ENCODE measurements at places on chromosomes 12 and 14.
A peak's percentile ranks its signal among the peaks of the same experiment; 100 is the strongest.

GRCh38 chr14:103669370-103669769 lies 40.4 kb downstream of the KLC1 start:
- DNase-seq: no peak

DNA sequence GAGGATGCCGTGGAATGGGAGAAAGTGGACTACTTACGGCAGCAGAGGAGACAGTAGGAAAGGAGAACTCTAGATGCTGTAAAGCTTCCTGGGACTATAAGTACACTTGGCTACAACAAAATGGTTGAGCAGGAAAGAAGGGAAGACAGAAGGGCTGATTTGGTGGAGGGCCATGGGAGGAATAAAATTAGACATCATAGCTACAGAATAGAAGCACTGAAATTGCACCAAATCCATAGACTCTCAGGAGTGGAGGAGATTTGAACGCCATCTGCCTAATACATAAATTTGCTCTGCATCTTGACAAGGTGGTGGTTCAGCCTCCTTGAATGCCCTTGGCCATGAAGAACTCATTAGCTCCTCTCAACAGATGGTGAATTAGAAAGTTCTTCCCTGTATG lies 16.3 kb upstream of the DCP1B start:
- DNase-seq: no peak

DNA sequence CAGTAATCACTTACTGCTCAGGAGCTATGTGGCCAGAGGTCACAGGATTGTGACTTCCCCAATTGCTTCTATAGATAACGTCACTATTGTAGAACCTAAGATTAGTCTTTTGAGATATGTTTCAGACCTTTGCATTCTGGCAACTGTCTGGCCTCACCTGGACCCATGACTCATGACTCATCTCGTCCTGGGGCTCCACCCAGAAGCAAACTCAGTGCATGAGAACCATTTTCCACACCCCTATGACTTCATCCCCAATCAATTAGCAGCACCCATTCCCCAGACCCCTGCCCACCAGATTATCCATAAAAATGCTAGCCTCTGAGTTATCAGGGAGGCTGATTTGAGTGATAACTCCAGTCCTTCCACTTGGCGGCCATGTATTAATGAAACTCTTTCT lies 186.9 kb downstream of the EMP1 start:
- no peak for DNase-seq

- DNase-seq: no peak
Observed at GRCh38 chr14:75051556-75051899, 261 bp upstream of the MLH3 start.

- DNase-seq: no peak
Observed at GRCh38 chr12:108691998-108692808, 39.1 kb downstream of the CORO1C start.

- DNase-seq: no peak
Observed at GRCh38 chr14:28983279-28983678, 216.7 kb downstream of the FOXG1 start.

GRCh38 chr12:110249105-110249504 lies 31.9 kb upstream of the ATP2A2 start:
- DNase-seq: no peak

DNA sequence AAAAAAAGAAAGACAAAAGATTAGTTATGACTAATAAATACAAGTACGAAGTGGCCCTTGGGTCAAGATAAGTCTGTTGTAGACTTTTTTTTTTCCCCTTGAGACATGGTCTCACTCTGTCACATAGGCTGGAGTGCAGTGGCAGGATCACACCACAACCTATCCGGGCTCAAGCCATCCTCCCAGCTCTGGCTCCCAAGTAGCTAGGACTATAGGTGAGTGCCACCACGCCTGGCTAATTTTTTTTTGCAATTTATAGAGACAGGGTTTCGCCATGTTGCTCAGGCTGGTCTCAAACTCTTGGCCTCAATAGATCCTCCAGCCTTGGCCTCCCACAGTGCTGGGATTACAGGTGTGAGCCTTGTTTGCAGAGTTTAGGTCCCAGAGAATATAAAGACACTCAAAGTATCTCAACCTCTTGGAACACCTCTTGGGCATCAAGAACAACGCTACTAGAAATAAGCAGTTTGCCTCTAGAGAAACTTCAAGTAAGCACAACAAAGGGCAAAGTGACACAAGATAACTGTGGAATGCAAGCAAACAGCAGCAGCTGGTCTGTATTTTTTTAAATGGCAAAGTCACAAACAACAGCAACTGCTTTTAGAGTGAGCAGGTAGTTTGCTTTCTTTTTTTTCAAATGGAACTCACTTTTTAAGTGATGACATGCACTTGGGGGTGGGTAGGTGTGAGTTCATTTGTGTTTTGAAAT lies 3.9 kb upstream of the MDM2 start:
- no peak for DNase-seq

DNA sequence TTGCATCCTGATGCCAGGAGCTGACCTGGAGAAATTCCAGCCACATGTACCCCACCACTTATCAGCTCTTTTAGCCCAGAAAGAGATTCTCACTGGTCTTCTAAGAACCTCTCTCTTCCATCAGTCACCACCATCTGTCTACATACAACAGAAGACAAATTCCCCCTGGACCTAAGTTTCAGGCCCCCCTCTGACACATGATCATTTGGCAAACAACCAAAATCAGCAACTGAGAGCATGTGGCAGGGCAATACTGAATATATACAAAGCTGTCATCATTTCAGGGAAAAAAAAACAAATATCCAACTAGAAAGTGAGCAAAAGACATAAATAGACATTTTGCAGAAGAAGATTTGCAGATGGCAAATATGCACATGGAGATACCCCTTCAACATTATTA lies 180.2 kb downstream of the FOXN3 start:
- DNase-seq: no peak

GRCh38 chr12:56520048-56520447 lies 1.6 kb upstream of the RBMS2 start:
- DNase-seq: no peak

GRCh38 chr14:22981090-22981875 lies 1.1 kb downstream of the AJUBA start:
- no peak for DNase-seq

DNA sequence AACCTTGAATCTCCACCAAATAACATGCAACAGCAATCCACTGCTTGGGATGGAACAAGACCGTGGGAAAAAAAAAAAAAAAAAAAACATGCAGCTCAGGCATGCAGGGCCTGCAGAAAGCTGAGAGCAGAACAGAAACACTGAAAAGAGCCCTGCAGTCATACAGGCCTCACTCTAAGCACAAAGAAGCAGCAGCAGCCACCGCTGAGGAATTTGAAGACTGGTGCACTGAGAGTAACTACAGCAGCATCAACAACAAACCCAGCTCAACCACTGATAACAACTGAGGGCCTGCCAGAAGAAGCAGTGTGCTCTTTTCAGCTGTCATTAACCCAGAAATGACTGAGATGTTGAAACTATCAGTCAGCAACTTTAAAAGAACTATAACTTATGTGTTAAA lies 354.7 kb upstream of the TMTC1 start:
- no peak for DNase-seq

- no peak for DNase-seq
Observed at GRCh38 chr12:2779281-2779680, 15.5 kb upstream of the FKBP4 start.

GRCh38 chr12:121427556-121428050 lies 27.7 kb downstream of the RNF34 start:
- no peak for DNase-seq

DNA sequence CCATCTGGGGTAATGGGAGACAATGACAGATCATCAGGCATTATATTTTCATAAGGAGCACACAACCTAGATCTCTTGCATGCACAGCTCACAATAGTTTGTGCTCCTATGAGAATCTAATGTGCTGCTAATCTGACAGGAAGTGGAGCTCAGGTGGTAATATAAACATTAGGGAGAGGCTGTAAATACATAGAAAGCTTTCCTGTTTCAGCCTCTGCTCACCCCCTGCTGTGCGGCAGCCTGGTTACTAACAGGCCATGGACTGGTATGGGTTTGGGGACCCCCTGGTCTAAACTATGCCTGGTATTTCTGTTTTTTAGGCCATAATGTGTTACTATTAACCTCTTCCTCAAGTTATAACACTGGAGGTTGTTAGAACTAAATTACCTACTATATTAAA lies 1373.7 kb downstream of the LRFN5 start:
- no peak for DNase-seq

DNA sequence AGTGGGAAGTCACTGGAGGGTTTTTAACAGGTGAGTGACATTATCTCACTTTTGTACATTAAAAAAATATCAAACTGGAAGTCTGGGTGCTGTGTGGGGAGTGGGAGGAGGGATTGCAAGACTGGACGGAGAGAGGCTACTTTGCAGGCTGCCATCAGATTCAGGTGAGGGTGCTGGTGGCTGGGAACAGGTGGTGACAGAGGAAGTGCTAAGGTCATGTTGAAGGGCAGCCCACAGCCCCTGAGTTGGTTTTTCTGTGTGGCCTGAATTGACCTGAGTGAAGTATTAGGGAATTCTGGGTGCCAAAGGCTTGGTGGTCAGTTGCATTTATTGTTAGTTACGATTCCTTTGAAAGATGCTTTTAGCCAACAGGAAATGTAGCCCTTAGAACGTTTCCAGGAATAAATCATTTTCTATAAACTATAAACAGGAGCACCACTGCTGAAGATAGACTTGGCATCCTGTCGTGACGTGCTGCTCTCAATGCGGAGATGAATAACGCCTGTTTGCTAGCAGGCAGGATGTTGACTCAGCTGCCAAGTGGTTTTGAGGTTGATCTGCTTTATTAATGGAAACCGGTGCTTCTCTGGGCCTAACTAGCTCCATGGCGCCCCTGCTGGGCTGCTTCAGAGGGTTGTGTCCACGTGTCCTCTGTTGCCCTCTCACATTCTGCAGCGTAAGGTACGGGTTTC lies 707.5 kb upstream of the TMEM132C start:
- peak; percentile 5 for DNase-seq

- no peak for DNase-seq
Observed at GRCh38 chr14:78130356-78130755, 39.8 kb upstream of the NRXN3 start.

DNA sequence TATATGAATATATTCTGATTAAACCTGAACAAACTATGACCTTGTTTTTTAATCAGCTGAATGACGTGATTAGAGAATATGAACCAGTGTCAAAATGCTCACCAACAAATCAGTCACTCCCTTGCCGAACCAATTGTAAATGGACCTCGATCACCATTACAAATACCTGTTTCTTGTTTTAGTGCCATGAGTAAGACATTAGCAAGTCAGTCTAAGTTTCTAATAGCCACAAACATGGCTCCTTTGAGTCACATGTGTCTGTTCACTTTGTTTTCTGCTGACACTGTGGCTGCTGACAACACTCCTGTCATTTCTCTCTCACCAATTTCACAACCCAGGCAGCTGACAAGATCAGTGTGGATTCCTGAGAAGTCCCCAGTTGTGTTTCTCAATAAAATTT lies 286.2 kb upstream of the MDGA2 start:
- DNase-seq: no peak

DNA sequence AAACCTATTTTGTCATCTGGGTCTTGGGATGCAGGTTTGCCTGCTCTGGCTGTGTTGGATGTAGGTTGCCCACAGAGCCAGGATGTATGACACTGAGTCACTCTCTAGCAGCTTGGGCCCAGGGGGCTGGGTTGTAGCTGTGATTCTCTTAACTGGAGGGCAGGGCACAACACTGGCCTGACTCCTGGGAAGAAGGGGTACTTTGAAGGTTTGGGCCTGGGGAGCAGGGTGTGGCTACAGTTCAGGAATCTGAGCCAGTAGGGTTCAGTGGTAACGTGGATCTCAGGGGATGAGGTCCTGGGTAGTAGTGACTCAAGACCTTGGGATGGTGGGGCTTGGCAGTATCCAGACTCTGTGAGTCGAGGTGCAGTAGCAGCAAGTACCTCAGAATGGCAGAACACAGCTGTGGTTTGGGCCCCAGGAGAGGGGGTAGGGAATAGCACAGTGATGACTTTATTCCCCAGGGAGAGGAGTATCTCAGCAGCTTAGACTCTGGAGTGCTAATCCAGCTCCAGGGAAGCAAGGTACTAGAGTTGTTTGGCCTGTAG lies 25.7 kb downstream of the TBC1D15 start:
- no peak for DNase-seq

DNA sequence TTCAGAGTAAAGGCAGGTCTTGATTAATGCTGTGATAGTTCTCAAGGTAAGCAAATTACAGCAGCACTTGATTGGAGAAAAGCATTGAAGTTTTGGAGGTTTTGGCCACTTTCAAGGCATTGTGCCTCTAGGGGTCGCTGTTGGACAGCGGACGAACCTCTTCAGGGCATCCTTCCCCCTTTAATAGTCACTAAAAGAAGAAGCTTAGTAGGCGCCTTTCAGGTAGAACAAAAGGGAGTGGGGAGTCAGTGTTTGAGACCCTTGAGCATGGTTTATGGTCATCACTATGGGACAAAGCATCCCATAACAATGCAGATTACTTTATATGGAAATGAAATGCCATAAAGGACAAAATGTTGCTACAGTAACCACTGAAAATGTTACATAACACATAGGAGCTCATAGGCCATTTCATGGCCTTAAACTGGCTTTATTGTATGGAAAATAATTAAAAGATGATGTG lies 199.5 kb upstream of the DCN start:
- peak; percentile 89 for DNase-seq

- no peak for DNase-seq
Observed at GRCh38 chr12:70507442-70507841, 129.8 kb downstream of the PTPRB start.

- no peak for DNase-seq
Observed at GRCh38 chr14:64347748-64348147, 40.4 kb upstream of the MTHFD1 start.

DNA sequence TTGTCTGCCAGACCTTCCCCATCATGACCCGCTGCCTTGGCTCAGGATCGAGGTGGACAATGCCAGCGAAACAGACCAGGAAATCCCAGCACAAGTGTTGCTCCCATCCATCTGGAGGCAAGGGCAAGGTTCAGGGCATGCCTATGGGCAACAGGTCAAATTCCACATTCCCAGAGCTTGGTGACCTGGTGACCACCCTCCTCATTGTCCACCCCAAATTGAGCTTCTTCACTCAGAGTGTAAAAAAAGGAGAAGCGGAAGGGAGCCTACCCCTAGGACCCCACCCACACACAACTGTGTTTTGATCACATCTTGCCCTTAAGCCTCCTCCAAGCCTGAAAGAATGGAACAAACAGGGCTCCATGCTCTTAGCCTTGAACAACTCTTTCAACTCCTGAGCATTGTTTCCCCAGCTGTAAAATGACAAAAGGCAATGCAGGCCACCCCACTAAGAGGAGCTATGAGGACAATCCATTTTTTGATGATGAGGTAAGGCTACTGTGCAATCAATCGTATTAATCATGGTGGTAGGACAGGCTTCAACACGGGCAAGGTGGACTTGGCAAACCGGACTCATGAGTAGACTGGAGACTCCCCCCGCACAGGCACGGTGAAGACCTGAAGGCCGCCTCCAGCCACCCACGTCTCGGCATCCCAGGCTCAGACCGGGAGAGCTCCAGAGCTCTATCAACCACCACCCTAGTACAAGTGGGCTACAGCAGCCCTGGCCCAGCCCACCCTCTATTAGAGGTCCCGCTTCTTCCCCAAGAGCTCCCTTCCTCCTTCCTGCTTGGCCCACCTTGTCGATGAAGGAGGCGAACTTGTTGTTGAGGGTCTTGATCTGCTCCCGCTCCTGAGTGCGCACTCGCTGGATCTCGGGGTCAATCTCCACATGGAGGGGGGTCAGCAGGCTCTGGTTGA lies 866 bp downstream of the KRT79 start:
- DNase-seq: no peak

- DNase-seq: peak; percentile 64
Observed at GRCh38 chr14:103520657-103521437, 1.8 kb downstream of the CKB start.

GRCh38 chr14:102688290-102688689 lies 89.0 kb upstream of the TRAF3 start:
- no peak for DNase-seq
